Kidney (tissue), 22 donors: ENCODE measurements at places on chromosomes 3 and 15.

DNA sequence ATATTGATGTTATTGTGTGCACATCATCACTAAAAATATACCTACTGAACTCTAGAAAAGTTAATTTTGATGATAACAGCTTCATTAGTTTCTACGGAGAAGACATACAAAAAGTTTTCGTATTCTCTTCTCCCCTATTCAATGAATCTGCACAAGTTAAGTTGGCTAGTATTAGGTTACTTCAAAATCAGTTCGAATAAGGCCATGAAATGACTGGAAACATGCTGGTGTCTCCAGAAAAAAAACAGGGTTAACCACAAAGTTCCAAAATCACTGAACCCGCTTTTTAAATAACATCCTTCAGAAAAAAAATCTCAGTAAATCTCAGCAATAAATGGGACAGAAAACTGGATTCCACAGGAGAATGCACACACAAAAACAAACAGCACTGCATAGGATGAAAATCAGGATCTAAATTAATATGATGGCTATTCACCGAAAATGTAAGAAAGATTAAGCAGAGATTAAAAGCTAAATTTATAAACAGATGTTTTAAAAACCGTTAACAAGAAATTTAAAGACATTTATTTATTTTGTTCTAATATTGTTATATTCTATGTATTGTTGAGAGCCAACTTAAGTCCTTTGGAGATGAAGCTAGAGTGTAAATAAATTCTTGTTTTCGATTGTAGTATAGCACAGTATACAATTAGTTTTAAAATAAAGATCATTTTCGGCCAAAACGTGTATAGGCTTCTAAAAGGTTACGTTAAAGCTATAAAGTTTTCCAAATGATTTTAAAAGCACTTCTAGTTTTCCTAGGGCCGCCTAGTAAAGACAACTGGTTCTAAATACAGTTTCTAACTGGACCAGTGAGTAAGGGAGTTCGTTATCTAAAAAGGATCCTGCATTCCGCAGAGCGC, 1.0 kb downstream of the IGSF11 start:
- DNase-seq, result no peak

GRCh38 chr3:82002491-82002890, 241.0 kb upstream of the GBE1 start:
- DNase-seq, result no peak

DNA sequence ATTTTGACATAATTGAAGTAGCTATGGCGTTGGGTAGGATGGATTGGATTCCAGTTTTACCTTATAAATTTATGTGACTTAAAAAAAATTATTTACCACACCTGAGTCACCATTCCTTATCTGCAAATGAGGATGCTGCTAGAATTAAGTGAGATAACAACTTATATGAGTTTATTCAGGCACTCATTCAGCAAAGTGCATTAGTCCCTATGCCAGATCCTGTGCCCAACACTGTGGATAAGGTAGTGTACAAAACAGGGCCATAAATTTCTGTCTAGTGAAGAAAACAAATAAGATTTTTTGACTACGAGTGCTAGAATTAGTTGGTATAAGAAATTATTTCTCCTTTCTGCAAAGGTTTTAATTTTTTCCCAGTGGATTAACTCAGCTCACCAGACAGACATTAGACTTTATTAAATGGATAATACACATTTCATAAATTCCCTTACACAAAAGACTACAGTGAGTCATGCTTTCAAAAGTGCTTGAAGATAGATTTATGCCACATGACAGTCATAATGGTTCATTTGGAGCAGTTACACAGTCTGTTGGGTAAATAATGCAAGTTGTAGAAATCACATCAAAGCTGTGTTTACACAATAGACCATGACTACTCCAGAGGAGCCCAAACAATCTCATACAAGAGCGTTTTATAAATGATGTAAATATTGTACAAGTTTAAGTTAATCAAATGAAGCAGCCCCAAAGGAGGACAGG, 129.9 kb upstream of the TGFBR2 start:
- DNase-seq, result no peak

- no peak for DNase-seq
Measured at GRCh38 chr3:172648747-172649146, 62.1 kb downstream of the NCEH1 start.

GRCh38 chr3:188620752-188621151, 466.8 kb downstream of the LPP start:
- no peak for DNase-seq
